ENCODE measurements at places on chromosomes 2 and 18. TPM values are rescaled to one million over a fixed set of nuclear protein-coding genes. Genes with fewer than 3 reads are reported as not detected.

The RNF181 gene
- 97.4 TPM for total RNA-seq

The RMND5A gene
- total RNA-seq = 42.1 TPM

The EPAS1 gene
- 11.7 TPM for total RNA-seq

The ELOA2 gene
- not detected for total RNA-seq

The PAX3 gene
- not detected for total RNA-seq

The ZAP70 gene
- total RNA-seq = 350 TPM

The ACVR1C gene
- total RNA-seq = 2.0 TPM

The IL36G gene
- total RNA-seq = not detected

The KIF1A gene
- total RNA-seq = 2.0 TPM

- DNase-seq = peak; percentile 37
- H3K36me3 ChIP-seq = no peaks in the 10 kb centered on the region
- H3K4me3 ChIP-seq = peak overlapping the region; percentile 66
- H3K4me1 ChIP-seq = peaks cover 8% of the 10 kb centered on the region
Observed at GRCh38 chr2:226423498-226423960, 376.1 kb downstream of the IRS1 start.

- H3K4me3 ChIP-seq = no peak overlapping the region
- no peak for DNase-seq
- H3K27ac ChIP-seq = no peak overlapping the region
- peaks cover 2% of the 10 kb centered on the region for H3K36me3 ChIP-seq
Observed at GRCh38 chr2:132252894-132253264, 91.1 kb upstream of the ANKRD30BL start.

DNA sequence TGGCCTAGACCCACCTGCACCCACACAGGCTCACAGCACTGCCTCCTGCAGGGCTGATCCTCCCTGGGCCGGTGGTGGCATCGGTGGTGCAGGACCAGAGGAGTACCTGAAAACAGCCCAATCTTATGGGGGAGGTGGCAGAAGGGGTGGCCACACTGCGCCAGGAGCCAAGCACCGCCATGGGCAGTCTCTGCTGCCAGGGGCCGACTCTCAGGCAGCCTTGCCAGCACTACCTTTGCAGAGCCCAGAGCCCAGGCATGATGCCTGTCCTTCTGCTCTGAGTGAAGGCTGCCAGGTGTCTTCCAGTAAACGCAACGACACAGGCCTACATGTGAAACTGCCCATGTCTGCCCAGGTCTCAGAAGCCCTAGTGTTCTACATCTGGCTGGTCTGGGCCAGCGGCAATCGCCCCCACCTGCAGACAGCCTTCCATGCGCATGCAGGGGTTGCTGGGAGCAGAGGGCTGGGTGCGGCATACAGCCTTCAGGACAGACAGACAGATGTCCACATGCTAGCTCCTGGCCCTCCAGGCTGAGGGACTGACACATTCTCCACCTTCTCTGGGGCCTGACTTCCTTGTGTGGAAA is 6.8 kb downstream of the HS6ST1 start:
- DNase-seq = peak; percentile 28
- H3K27ac ChIP-seq = no peak overlapping the region
- H3K36me3 ChIP-seq = no peaks in the 10 kb centered on the region
- no peak overlapping the region for H3K4me3 ChIP-seq

DNA sequence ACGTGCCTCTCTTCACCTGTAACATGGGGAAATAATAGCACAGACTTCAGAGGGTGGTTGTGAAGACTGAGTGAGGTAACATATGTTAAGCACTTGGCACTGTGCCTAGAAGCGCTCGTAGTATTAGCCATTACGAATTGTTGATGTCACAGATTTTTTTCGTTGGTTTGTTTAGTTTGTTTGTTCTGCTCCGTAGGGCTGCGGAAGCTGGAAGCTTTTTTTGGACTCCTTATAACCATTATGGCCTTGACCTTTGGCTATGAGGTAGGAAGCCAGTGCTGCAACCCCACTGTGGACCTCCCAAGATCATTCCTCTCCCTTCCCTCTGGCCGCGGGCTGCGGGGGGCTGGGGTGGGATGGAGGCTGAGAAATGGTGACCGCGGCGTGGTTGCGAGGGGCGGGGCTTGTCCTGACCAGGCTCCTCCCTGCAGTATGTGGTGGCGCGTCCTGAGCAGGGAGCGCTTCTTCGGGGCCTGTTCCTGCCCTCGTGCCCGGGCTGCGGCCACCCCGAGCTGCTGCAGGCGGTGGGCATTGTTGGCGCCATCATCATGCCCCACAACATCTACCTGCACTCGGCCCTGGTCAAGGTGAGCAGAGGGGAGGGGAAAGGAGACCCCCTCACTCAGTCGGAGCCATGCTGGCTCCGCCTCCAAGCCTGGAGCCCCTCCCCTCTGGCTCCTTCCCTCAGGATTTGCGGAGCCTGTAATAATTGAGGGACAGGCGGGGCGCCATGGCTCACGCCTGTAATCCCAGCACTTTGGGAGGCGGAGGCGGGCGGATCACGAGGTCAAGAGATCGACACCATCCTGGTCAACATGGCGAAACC is 5.5 kb downstream of the SLC11A1 start:
- H3K4me1 ChIP-seq = peaks cover 6% of the 10 kb centered on the region
- H3K4me3 ChIP-seq = peak overlapping the region; percentile 30
- H3K27me3 ChIP-seq = peaks cover 2% of the 10 kb centered on the region
- no peak for DNase-seq
- no peaks in the 10 kb centered on the region for H3K36me3 ChIP-seq

DNA sequence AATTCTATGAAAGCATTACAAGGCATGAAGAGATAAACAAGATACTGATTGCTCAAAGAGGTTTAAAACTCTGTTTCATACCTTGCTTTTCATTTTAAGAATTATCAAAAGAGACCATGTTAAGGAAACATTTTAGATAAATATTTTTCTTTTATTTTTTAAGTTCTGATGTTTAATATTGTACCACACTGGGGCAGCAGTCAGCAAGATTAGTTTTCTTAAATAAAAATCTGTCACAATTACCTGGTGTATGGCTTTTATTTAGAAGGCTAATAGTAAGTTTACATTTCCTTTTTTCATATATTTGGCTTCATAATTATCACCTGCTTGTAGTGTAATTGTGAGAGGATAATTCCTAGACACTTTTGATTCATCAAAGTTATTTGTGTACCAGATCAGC is 46.4 kb downstream of the ZNF804A start:
- H3K4me1 ChIP-seq = no peaks in the 10 kb centered on the region
- no peak for DNase-seq
- no peak overlapping the region for H3K27ac ChIP-seq
- H3K36me3 ChIP-seq = no peaks in the 10 kb centered on the region

DNA sequence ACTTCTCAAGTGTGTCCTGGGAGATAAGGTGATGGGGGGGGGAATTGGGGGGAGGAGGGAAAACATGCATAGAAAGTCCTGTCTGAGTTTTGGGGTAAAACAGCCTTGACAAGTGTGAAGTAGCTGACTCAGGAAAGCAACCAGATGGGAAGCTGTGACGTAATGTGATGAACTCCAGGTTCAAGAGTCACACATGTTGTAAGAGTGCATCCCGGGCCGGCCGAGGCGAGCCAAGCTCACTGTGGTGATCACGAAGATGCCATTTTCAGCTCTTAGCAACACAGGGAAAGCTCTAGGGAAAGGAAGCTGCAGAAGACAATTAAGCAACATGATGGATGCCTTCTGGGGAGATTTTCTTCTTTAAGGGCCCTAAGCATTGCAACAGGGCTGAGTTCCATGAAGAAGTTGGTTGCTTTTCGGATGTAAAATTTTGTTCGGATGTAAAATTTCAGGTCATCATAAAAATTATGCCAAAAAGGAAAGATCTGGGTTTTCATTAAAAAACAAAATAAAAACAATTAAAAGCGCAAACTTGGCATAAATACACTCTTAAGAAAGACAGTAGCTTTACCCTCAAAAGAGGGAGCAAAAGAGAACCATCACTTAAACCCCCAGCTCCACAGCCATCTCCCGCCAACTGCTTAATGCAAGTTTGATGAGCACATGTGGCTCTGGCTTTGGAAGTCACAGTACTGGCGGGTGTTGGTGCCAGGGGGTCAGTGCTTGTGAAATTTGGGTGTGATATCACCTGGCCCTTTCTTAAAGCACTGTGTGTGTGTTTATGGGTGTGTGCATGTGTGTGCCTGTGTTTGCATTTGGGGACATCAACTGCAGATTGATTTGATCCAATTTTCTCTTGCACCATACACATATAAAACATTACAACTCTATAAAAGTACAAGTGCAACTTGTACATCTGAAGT is 19.1 kb downstream of the SERTAD2 start:
- DNase-seq = no peak
- peaks cover 39% of the 10 kb centered on the region for H3K4me1 ChIP-seq
- H3K27me3 ChIP-seq = no peaks in the 10 kb centered on the region
- H3K27ac ChIP-seq = no peak overlapping the region

GRCh38 chr2:9234680-9235146 is 28.1 kb downstream of the ASAP2 start:
- DNase-seq = no peak
- no peak overlapping the region for H3K27ac ChIP-seq

GRCh38 chr2:241122376-241123002 is 20.4 kb upstream of the MTERF4 start:
- H3K27me3 ChIP-seq = no peaks in the 10 kb centered on the region
- no peaks in the 10 kb centered on the region for H3K4me1 ChIP-seq
- no peak overlapping the region for H3K27ac ChIP-seq
- H3K4me3 ChIP-seq = no peak overlapping the region

DNA sequence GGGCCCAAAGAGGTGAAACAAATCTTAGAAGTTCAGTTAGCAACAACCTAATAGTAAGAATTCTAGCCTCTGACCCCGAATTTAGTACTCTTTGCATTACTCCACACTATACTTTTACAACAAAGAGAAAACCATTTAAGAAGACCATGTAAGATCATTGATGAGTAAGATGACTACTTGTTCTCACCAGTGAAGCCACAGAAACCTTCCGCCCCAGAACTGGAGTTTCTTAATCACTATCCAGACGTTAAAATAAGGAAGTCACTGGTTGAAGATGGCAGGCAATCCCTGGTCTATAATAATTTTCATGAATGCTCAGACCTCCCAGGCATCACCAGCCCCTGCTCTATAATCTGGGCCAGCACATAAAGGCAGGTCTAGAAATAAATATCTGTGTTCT is 95.0 kb downstream of the TMEM163 start:
- no peak overlapping the region for H3K27ac ChIP-seq
- no peak overlapping the region for H3K4me3 ChIP-seq
- DNase-seq = no peak
- H3K36me3 ChIP-seq = no peaks in the 10 kb centered on the region

- H3K27me3 ChIP-seq = peaks cover 53% of the 10 kb centered on the region
- no peak overlapping the region for H3K4me3 ChIP-seq
- H3K36me3 ChIP-seq = no peaks in the 10 kb centered on the region
- no peak overlapping the region for H3K27ac ChIP-seq
Observed at GRCh38 chr2:11674983-11675382, 5.0 kb upstream of the NTSR2 start.

DNA sequence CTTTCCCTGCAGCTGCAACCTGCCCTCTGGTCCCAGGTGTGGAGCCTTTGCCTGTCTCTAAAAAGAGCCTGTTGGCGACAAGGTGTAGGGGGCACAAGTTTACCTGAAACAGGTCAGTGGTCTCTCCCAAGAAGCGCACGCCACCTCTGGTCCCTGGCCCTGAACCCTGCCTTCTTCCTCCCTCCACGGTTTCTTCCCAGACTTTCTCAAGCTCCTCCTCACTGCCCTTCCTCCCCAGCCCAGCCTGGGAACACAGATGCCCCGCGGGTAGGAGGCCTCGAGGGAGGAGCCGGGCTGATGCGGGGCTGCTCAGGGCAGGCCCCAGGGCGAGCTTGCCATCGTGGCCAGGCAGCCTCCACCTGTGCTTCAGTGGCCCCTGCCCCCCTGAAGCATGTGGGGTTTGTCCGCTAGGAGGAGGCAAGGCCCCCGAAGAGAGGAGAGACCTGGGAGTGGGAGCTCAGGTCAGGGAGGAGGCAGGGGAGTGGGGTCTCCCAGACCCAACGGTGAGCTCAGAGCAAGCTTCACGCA is 89.5 kb downstream of the SMAD7 start:
- no peaks in the 10 kb centered on the region for H3K27me3 ChIP-seq
- no peak overlapping the region for H3K27ac ChIP-seq
- peaks cover 2% of the 10 kb centered on the region for H3K4me1 ChIP-seq
- no peak for DNase-seq

DNA sequence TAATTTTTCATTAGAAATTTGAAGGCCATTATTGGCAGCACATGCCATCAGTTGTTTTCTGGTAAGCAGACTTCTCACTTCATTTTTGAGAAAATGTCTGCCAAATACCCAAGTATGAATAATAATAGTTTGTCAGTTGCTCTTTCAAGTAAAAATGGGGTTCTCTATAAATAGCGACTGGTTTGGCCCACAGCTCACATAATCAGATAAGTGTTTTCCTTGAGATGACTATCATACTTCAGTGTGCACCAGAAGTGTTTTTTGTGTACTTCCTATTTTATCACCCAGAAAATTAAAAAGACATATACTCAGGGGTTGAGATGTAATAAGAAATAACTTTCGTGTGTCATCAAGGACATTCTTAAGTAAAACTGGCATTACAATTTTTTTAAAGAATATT is 147.1 kb downstream of the PHLPP1 start:
- peaks cover 2% of the 10 kb centered on the region for H3K4me1 ChIP-seq
- DNase-seq = no peak
- no peak overlapping the region for H3K4me3 ChIP-seq

DNA sequence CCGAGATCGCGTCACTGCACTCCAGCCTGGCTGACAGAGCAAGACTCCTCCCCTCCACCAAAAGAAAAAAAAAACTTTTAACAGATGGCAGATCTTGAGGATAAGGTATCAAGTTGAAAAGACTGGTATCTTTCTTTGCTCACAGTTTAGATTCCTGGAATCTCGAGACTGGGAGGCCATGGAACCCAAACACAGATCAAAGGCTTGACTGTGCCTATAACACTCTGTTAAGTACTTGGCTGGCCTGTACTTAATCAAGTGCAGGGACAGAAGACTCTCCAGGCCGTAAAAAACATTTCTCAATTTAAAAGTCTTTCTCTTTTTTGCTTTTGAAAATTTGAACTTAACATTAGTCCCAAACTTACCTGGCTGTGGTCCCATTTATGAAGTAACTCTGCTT is 107.1 kb upstream of the ZNF516 start:
- no peaks in the 10 kb centered on the region for H3K4me1 ChIP-seq
- H3K4me3 ChIP-seq = no peak overlapping the region
- H3K27me3 ChIP-seq = peaks cover 9% of the 10 kb centered on the region

GRCh38 chr2:177385151-177385550 is 7.4 kb upstream of the AGPS start:
- no peak overlapping the region for H3K4me3 ChIP-seq
- H3K27me3 ChIP-seq = no peaks in the 10 kb centered on the region
- no peak overlapping the region for H3K27ac ChIP-seq
- peaks cover 6% of the 10 kb centered on the region for H3K4me1 ChIP-seq
- DNase-seq = no peak

DNA sequence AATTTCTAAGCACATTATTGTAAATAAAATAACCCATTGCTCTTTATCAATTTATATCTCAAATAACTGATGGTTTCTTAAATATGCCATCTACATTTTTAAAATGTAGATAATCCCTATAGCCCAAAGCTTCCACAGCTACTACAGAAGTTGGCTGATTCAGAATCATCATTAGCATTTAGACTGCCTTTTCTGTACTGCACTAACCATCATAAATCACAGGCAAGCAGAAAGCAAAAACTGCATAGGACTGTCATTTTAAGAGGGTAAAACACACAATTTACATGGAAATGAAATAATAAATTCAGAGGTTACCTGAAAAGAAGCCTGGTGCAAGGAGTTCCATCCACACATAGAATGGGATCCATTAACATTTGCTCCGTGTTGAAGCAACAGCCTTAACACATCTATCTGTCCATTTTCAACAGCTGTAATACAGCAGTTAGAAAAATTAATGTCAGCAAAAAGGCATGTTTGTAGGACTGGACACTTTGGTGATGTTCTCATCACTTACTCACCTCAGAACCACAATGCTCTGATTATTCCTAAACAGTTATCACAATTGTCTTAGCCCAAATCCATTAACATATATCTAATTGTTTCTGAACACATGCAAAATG is 38.4 kb upstream of the CHAC2 start:
- peaks cover 4% of the 10 kb centered on the region for H3K4me1 ChIP-seq
- no peak overlapping the region for H3K4me3 ChIP-seq
- no peaks in the 10 kb centered on the region for H3K27me3 ChIP-seq
- no peak for DNase-seq
- no peak overlapping the region for H3K27ac ChIP-seq
